Stimulated activated CD8-positive, alpha-beta memory T cell treated with anti-CD3 and anti-CD28 coated beads, Interleukin-4, amount 100 ng/mL, for 24 hours (primary cell): ENCODE measurements at places on chromosomes 16 and 17.
A peak's percentile ranks its signal among the peaks of the same experiment; 100 is the strongest.

GRCh38 chr16:48446534-48446920 is 61.3 kb upstream of the SIAH1 start:
- no peak for DNase-seq

DNA sequence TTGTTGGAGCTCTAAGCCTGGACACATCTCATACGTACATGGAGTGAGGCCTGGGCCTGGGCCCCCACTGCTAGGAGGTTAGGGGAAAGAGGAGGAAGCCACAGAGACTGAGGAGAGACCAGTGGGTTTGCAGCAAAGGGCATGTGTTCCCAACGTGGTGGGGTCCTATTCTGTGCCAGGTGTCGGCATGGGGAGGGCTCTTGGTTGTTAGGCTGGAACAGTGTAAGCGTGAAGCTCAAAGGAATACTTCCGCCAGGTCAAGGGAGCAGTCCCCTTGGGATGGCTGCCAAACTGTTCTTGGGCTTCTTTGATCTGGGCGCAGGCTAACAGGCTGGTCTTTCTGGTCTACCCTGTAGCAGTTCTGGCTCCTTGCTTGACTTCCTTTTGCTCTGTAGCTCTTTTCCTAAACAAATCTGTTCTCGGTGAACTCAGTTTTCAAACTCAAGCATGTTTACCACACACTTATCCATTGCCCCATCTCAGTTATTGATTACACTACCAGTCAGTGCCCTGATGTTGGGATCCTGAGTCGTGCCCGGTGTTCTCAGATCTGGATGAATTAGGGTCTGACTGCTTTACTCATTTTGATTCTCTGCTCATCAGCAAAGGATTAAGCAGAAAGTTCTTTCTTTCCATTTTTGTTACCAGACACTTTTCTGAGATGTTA is 36.4 kb downstream of the GPT2 start:
- no peak for DNase-seq

DNA sequence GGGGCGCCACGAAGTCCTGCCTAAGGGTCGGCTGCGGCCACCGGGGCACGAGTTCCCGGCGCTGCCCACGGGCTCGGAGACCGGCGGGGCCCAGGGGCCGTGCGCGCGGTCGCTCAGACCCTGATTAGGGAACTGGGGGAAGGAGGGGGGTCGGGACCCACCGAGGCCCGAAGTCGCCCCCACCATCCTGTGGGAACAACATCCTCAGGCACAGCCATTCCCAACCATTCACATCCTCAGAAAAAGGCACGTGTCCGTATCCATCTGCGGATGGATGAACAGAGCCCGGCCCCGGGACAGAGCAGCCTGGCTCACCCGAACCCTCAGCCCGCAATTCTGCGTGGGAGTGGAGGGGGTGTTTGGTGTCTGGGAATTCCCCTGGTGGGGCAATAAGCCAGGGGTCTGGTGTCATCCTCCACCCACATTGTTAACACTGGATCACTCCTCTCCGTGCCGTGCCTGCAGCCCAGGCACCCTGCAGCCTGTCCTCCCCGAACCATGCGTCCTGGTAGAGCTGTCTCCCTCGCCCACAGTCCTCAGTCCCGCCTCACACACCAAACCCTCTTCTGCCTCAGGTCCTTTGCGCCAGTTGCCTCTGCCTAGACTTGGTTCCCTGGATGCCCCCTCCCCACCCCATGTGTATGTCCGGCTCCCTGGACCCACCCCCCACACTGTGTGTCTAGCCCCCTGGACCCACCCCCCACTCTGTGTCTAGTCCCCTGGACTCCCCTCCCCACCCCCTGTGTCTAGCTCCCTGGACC is 789 bp upstream of the CCDC57 start:
- DNase-seq = peak; percentile 68

DNA sequence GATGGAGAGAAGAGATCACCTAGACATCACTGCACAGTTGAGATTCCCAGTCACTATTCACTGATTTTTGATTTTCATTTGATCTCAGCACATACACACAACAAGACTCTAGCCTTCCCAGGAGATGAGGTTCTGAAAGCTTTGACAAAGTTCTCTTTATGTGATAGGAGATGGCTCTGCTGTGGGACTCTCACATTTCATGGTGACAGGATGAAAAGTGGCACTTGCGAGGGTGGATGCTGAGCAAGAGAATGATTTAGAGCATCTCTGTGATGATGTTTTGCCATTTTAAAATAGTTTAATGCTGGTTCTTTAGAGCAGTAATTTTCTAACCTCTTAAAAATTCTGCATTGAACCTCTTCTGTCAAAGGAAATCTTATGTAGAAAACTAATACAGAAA is 113.3 kb upstream of the CA10 start:
- DNase-seq = no peak

DNA sequence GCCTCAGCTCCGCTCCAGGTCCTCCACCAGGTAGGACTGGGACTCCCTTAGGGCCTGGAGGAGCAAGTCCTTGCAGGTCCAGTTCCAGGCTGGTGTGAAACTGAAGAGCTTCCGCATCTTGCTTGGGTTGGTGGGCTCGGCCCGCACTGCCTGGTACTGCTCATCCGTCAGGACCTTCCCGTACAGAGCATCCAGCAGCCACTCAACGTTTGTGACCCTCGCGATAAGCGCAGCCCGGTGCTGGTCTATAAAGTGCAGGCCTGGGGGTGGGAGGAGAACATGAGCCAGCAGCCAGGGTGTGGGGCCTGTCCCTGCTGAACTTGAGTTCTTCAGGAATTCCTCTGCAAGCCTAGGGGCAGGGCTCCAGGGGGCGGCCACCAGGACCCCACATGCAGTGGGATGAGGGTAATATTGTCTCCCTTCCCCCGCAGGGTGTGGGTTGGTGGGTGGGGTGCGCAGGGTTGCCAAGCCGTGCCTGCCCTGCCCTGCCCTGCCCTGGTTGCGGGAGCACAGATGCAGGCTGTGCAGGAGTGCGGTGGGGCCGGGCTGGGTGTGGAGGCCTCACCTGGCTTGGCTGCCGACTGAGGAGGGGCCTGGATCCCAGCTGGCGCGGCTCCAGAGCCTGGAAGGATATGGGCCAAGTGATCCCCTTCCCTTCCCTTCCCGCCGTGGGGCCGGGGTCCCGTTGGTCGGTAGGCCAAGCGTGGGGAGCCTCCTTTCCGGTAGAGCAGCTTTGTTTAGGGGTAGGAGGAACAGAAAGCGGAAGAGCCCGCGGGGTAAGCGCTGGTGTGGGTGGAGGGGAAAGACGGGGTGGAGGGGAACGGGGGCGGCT is 762 bp downstream of the PYCARD start:
- no peak for DNase-seq
